ENCODE measurements at places on chromosomes 3 and 15.

DNA sequence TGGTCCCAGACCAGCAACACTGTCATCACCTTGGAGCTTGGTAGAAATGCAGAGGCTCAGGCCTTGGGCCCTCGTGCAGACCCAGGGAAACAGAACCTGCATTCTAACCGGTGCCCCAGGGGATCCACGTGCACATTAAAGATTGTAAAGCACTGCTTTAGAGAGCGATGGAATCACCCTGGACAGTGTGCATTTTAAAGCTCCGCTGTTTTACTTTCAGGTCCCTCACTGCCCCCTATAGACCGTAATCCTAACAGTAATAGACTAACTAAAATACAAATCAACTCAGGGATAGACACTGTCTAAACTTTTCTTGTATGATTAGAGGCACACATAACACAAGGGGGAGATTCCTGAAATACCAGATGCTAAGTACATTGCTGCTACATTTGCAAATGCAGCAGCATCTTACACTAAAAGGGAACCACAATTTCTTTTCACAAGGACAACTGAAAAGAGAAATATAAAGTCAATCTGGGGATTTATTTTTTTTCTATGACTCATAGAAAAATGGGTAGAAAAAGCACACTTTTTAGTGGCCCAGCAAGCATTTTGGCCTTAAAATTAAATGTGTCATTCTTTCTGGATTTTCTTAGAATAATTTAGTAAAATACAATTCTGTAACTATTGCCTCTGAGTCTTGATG lies 10.5 kb upstream of the SH3GL3 start:
- peak; percentile 44 for DNase-seq

GRCh38 chr3:196735751-196736150 lies 3.9 kb upstream of the PAK2 start:
- DNase-seq: no peak

DNA sequence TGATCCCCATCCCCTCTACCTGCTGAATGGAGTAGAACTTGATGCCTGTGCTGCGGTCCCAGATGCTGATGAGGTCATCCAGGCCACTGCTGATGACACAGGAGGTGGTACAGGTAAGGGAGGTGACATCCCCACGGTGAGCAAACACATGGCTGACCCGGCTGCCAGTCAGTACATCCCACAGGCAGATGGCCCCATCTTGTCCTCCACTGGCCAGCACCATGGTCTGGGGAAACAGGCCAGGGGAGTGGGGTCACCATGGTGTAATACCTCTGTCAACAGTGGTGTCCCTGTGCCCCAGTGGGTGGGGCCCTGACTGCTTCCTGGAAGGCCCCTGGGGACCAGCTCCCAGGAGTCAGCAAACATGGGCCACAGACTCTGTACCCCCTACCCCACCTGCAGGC lies 33.3 kb downstream of the PTPN23 start:
- no peak for DNase-seq

DNA sequence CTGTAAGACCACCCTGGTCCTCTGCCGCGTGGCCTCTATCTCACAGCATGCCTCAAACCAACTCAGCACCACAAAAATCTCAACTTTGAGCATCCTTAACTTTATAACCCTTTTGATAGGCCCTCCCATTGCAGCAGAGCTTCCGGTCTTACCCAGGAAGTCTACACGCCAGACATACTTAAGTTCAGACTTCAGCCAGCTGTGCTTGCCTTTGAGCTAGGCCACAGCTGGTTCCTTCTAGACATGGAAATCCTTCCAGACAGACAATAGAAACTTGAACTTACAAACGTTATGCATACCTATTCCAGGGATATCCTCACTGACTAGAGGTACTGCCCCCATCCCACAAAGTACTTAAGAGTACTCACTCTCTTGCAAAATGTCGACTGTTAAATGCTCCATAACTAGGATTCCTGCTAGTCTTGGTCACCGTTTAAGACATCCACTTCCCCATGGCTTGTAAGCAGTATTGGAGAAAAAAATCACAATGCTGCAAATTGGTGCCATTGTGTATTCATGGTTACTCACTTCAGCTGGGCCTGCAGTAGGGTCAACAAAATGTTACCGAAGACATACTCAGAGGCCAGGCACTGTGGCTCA lies 183.5 kb downstream of the TBL1XR1 start:
- DNase-seq: peak; percentile 4

DNA sequence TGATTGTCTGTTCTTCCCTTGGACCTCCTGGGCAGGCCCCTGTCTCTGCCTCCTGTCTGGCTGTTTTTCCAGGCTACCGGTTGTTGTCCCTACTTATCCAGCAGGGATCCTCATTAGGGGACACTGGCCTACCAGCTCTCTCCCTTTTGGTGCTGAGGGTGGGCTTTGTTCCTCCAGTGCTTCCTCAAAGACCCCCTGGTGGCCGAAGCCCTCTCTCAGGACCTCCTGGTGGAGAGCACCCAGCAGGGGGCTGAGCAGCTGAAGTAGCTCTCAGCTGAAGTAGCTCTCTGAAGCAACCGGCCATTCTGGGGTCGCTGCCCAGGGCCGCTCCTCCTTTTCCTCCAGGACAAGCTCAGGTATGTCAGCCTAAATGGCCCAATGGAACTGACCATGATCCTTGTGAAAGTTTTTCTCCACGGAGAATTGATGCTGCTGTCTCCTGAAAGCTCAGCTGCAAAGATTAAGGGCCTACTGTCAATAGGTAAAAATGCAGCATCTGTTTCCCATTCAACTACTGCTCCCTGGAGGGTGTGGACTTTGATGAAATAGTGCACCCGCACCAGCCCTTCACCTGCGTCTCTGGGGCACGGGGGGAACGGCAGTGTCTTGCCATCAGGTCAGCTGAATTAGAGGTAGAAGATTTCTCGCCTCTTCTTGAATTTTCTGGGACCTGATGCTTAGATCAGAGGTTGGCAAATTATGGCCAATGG lies 27.6 kb downstream of the ARNT2 start:
- no peak for DNase-seq

GRCh38 chr3:10770547-10770946 lies 45.5 kb upstream of the SLC6A11 start:
- no peak for DNase-seq

DNA sequence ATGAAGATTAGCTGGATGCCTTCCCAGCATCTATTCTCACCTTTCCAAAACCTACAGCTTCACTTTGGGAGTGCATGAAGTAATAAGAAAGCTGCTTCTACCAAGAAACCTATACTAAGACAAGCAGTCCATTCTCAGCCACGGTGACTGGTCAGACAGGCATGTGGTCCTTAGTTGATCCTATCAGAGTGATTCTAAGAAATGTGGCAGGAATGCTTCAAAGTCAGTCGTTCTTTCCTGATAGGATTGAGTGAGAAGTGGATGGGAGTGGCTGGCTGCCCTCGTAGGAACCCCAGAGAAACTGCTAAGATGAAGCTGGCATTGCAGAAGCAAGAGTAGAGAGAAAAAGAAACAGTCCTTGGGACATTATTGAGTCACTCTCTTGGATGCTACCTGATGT lies 16.6 kb downstream of the FOXB1 start:
- no peak for DNase-seq
